Kidney (tissue), 22 donors: ENCODE measurements at places on chromosomes 1 and 21.
A peak's percentile ranks its signal among the peaks of the same experiment; 100 is the strongest.

DNA sequence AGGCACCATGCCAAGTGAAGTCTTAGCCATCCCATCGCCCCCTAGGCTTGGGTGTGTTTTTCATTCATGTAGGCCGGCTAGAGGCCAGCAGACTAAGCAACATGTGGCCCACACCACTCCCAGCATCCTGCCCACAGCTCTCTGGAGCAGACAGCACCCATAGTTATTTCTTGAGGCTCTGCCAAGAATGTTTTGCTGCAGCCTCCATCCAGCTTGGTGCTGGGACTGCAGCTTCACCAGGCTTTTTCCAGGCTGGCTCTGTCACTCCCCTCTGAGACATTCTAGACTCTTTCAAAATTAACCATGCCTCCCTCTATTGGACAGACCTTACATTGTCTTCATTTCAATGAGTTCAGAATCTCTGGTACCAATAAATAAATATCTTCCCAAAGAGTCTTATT, 104.2 kb downstream of the DUSP10 start:
- H3K27ac ChIP-seq: no peak overlapping the region
- H3K4me3 ChIP-seq: no peak overlapping the region
- no peaks in the 10 kb centered on the region for H3K36me3 ChIP-seq
- no peaks in the 10 kb centered on the region for H3K27me3 ChIP-seq

GRCh38 chr1:55580845-55581332, 365.7 kb upstream of the USP24 start:
- DNase-seq: no peak
- no peaks in the 10 kb centered on the region for H3K27me3 ChIP-seq
- H3K4me1 ChIP-seq: no peaks in the 10 kb centered on the region
- no peak overlapping the region for H3K27ac ChIP-seq
- H3K36me3 ChIP-seq: no peaks in the 10 kb centered on the region

GRCh38 chr1:188906921-188907641, 1570.6 kb downstream of the BRINP3 start:
- no peak overlapping the region for H3K4me3 ChIP-seq
- H3K27me3 ChIP-seq: no peaks in the 10 kb centered on the region
- no peaks in the 10 kb centered on the region for H3K4me1 ChIP-seq
- no peaks in the 10 kb centered on the region for H3K36me3 ChIP-seq

DNA sequence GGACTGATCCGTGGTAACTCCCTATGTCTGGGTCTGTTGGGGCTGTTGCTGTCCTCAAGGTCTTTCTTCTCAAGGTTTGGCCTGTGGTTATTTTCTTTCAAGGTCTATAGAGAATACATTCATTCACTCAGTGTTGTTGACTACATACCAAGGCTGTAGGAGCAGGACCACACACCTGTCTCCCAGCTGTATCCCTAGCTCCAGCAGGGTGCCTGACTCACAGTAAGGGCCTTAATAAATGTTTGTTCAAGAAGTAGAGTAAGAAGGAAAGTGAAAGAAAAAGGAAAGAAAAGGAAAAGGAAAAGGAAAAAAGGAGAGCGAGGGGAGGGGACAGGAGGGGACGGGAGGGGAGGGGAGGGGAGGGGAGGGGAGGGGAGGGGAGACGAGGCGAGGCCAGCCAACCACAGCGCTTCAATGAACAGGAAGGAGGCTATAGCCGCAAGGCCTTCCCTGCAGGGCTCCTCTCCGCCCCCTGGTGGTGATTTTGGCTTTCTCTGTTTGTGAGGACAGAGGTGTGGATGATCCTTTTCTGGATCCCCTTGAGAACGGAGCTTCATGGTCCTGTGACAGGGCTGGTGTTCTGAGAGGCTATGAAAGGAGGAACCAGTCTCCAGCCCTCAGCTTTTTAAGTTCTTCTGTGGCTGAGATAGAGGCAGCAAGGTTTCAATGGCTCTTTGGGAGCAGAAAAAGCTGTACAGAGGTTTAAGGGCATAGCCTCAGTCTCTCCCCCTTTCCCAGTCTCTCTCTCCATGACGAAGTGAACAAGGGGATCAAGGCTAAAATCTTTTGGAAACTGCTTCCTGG, 30.6 kb upstream of the LCE5A start:
- H3K4me1 ChIP-seq: no peaks in the 10 kb centered on the region
- DNase-seq: peak; percentile 10
- no peaks in the 10 kb centered on the region for H3K27me3 ChIP-seq
- H3K27ac ChIP-seq: no peak overlapping the region
- no peaks in the 10 kb centered on the region for H3K36me3 ChIP-seq
- no peak overlapping the region for H3K4me3 ChIP-seq

DNA sequence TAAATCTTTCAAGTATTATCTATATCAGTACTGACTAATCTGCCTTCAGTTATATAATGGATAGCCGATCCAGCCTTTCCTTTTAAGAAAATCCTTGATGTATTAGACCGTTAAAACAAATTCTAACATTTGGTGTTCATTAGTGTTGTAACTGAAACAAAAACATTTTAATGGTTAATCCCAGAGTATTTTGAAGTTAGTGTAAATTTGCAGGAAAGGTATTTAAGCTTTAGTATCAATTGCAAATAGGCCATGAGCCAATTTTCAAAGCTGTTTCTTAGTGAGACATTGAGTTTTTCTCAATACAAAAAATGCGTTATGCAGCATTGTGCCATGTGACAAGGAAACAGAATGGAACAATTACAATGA, 29.6 kb downstream of the DISP1 start:
- peak overlapping the region; percentile 8 for H3K27ac ChIP-seq
- DNase-seq: no peak
- H3K27me3 ChIP-seq: no peaks in the 10 kb centered on the region
- H3K4me3 ChIP-seq: peak overlapping the region; percentile 11

DNA sequence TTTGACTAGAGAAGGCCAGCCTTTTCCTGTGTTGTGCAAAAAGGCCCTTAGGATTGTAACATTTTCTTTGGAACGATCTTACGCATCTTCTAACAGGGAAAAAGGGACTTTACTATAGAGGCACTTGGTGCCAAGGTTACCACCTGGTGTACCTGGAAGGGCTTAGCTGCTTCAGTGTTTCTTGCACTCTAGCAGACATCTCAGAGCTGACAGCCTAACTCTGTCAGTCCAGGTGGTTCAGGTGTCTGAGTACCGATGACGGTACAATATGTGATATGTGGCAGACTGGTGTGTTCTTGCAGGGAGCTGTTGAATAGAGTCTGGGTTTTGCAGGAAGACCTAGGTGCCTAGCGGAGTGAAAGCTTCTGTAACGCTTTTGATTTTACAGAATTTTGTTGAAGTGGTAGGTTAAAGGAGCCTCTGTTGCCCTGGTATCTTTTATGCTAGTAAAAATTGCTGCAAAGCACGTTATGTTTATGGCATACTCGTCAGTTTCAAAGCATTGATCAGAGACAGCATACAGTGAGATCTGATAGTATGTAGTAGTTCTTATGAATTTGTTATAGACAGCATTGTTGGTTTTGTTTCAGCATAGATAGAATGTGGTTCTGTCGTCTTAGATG, 1.4 kb downstream of the MAGI3 start:
- DNase-seq: peak; percentile 37
- H3K4me1 ChIP-seq: peaks cover 3% of the 10 kb centered on the region
- peak overlapping the region; percentile 76 for H3K4me3 ChIP-seq
- peak overlapping the region; percentile 45 for H3K27ac ChIP-seq
- H3K27me3 ChIP-seq: no peaks in the 10 kb centered on the region
- H3K36me3 ChIP-seq: no peaks in the 10 kb centered on the region

DNA sequence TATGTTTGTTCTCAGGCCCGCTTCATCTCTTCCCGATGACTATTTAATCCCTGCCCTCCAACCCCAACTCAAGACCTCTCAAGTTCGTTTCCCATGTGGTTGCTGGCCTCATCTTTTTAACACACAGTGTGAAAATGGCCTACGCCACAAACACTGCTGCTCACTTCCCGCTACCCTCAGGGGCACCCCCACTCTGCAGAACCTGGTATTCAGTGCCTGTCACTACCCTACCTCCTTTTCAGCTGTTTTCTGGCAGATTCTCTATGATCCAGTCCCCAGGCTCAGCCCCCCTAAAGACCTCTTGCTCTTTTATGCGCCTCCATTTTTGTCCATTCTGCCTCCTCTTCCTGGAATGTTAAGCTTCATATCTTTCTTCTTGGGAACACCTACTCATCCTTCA, 152.6 kb upstream of the C1orf174 start:
- DNase-seq: no peak
- H3K4me1 ChIP-seq: no peaks in the 10 kb centered on the region
- no peak overlapping the region for H3K4me3 ChIP-seq
- no peak overlapping the region for H3K27ac ChIP-seq
